Gastrocnemius medialis (tissue), 4 donors: ENCODE measurements at places on chromosomes 5 and 9. TPM values are rescaled to one million over a fixed set of nuclear protein-coding genes. Genes with fewer than 3 reads are reported as not detected.
A peak's percentile ranks its signal among the peaks of the same experiment; 100 is the strongest.

PCDHGC5 gene
- 0.36 TPM for total RNA-seq

PCDHGC3 gene
- 14.1 TPM for total RNA-seq

SPTLC1 gene
- total RNA-seq, result 26.6 TPM

NSG2 gene
- total RNA-seq, result not detected

ANKRD55 gene
- not detected for total RNA-seq

ZBTB26 gene
- total RNA-seq, result 6.3 TPM

FIBCD1 gene
- total RNA-seq, result not detected

KLHL9 gene
- total RNA-seq, result 8.2 TPM

SLC1A3 gene
- 69.4 TPM for total RNA-seq

SLC46A2 gene
- 0.13 TPM for total RNA-seq

GRCh38 chr5:105639511-105639910 lies 2031.2 kb downstream of the EFNA5 start:
- H3K27ac ChIP-seq, result no peak overlapping the region
- no peaks in the 10 kb centered on the region for H3K4me1 ChIP-seq
- DNase-seq, result no peak

DNA sequence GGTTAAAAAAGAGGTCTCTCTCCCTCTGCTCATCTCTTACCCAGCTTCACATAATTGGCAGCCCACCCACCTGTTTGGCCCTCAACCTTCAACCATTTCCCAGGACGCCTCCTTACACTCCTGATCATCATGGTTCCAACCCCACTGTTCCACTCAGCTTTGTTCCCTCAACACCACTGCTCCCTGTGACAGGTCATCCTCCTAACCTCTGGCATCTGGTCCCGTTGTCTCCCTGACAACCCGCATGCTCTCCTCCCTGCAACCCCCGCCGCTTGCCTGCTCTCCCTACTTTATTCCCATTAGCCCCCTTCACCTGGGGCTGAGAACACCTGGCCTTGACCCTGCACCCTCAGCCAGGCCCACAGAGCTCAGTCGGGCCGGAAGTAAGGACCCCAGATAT lies 12.9 kb downstream of the PCDHGC5 start:
- H3K4me1 ChIP-seq, result peaks cover 5% of the 10 kb centered on the region
- no peaks in the 10 kb centered on the region for H3K36me3 ChIP-seq
- no peaks in the 10 kb centered on the region for H3K27me3 ChIP-seq
- no peak overlapping the region for H3K27ac ChIP-seq
- no peak overlapping the region for H3K4me3 ChIP-seq
- DNase-seq, result no peak

DNA sequence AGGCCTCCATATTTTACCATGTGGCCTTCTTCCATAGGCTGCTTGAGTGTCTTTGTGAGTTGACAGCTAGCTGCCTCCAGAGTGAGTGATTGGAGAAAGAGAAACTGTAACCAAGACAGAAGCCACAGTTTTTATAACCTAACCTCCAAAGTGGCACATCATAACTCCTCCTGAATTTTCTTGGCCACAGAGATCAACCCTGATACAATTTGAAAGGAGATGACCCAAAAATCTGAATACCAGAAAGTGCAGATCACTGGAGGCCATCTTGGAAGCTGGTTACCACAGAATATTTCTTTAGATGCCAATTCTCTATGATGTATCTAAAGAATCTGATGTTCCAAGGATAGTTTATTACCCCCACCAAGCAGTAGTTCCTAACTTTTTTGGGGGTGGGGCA lies 254.3 kb upstream of the PDE4D start:
- H3K4me1 ChIP-seq, result no peaks in the 10 kb centered on the region
- no peak overlapping the region for H3K27ac ChIP-seq
- no peak overlapping the region for H3K4me3 ChIP-seq
- no peak for DNase-seq
- no peaks in the 10 kb centered on the region for H3K27me3 ChIP-seq
- H3K36me3 ChIP-seq, result no peaks in the 10 kb centered on the region

DNA sequence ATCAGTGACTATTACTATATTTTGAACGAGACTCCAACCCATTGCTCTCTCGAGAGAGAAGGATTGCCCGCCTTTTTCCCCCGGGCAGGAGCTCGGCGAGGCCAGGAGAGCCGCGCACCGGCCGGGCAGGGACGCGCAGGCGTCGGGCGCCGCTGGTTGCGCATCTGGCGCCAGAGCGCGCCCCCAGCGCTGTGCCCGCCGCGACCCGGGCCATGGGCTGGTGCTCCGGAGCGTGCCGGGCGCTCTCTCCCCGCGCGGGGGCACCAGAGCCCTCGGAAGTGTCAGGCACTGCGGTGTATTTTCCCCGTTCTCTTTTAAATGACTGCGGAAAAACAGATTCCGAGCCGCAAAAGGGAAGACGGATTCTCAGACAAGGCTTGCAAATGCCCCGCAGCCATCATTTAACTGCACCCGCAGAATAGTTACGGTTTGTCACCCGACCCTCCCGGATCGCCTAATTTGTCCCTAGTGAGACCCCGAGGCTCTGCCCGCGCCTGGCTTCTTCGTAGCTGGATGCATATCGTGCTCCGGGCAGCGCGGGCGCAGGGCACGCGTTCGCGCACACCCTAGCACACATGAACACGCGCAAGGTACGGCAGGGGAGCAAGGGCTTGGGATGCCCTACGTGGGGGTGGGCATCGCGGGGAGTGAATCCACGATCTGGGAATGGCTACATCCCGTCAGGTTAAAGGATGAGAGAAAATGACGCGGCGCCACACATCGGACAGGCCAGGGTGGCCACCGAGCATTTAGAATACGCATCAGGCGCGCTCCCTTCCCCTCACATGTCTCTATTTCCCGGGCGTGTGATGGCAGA lies 1.1 kb upstream of the NTRK2 start:
- H3K27me3 ChIP-seq, result peaks cover 36% of the 10 kb centered on the region
- H3K4me3 ChIP-seq, result peak overlapping the region; percentile 61
- no peaks in the 10 kb centered on the region for H3K4me1 ChIP-seq
- H3K27ac ChIP-seq, result no peak overlapping the region

GRCh38 chr5:118533156-118533555 lies 455.2 kb downstream of the DTWD2 start:
- DNase-seq, result no peak
- no peaks in the 10 kb centered on the region for H3K36me3 ChIP-seq
- H3K27ac ChIP-seq, result no peak overlapping the region
- H3K27me3 ChIP-seq, result no peaks in the 10 kb centered on the region

DNA sequence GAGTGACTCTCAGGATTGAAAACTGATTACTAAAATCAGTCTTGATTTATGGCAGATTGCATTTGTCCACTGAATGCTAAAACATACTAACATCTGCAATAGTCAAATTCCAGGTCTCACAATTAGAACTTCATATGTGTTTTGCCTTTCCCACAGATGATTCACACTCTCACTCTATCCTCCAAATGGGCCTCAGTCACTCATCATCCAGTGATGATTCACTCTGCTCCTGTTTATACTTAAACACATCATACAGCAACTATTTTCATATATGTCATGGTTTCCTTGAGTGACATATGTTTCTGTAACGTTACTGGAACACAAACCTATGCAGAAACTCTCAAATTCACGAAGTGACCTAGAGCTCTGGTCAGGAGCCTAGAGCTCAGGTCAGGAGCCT lies 512.9 kb downstream of the HINT1 start:
- H3K36me3 ChIP-seq, result no peaks in the 10 kb centered on the region
- DNase-seq, result no peak
- H3K27me3 ChIP-seq, result no peaks in the 10 kb centered on the region
- H3K4me1 ChIP-seq, result no peaks in the 10 kb centered on the region

DNA sequence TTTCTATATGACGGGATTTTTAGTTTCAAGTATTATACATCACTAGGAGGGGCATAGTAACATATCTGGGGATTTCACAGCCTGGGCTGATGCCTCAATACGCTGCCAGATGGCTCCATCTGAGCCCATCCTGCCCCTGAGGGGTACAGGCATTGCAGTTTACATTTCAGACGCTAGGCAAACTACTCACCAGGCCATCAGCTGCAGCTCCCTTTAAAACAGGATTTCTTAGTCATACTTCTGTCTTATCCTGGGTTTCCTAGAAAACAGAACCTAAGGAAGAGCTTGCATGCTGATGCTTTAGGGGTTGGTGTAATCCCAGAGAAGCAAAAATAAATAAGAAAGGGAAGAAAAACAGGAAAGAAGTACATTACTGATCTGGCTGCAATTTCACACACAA lies 372.8 kb upstream of the PIK3R1 start:
- DNase-seq, result no peak
- H3K4me1 ChIP-seq, result no peaks in the 10 kb centered on the region

DNA sequence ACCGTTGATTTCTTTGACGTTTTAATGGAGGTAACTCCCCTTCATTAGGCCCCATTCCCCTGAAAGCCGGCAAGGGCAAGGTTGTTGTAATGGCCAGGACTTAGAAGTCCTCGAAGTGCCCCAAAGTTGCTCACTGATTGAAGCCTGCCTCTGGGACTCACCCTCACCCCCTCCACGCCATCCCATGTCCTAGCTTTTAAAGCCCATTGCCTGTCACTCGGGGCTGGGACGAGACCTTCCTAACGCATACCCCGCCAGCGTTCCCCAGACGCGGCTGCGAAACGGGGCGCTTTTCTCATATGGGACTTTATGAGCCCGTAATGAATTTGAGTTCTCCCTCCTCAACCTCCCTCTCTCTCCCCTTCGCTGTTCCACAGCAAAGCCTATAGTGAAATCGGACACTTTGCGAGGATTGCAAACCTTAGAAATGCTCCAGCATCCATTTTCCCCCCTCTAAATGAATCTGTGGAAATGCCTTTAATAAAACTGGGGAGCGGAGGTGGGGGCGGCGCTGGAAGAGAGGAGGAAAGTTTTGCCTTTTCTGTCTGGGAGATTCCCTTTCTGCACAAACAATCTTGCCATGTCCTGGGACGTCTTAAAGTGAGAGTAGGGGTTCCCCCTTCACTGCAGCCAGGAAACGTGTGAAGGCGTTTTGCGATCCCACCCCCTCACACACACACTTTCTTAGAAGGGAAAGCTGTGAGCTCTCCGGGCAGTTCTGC lies 1.5 kb downstream of the PAPPA start:
- peaks cover 37% of the 10 kb centered on the region for H3K4me1 ChIP-seq
- no peaks in the 10 kb centered on the region for H3K36me3 ChIP-seq
- no peak for DNase-seq
- H3K4me3 ChIP-seq, result peak overlapping the region; percentile 52
- peak overlapping the region; percentile 42 for H3K27ac ChIP-seq
- H3K27me3 ChIP-seq, result no peaks in the 10 kb centered on the region

- no peaks in the 10 kb centered on the region for H3K27me3 ChIP-seq
- H3K36me3 ChIP-seq, result no peaks in the 10 kb centered on the region
- H3K4me3 ChIP-seq, result no peak overlapping the region
- no peaks in the 10 kb centered on the region for H3K4me1 ChIP-seq
Observed at GRCh38 chr5:135596157-135596763, 17.5 kb upstream of the CXCL14 start.

DNA sequence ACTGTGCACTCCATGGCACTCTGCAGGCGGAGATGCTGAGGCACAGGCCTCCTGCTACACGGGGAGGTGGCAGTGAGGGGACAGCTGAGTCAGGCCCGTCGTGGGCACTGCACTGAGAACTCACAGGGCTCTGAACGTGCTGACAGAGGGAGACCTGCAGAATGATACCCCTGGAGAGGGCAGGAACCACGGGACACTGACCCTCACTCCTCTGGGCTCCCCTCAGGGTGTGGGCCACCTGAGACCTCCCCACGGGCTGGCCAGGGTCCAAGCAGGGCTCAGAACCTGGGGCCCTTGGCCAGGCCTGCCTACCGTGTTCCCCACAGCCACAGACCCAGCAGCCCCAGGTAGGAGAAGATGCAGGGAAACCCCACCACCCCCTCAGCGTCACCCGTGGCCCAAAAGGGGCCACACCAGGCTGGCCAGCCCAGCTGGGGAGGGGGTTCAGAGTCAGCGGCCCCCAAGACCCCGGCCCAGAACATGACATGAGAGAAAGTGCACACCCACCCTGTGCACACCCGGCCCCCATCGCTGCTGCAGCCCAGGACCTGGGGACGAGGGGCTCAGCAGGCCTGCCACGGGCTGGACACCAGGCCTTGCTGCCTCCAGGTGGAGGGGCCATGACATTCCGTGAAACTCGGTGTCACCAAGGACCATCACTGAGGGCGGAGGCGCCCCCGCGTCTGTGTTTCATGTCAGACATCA lies 30.9 kb downstream of the GLT6D1 start:
- H3K27me3 ChIP-seq, result no peaks in the 10 kb centered on the region
- no peak overlapping the region for H3K27ac ChIP-seq
- no peak for DNase-seq
- H3K36me3 ChIP-seq, result no peaks in the 10 kb centered on the region

DNA sequence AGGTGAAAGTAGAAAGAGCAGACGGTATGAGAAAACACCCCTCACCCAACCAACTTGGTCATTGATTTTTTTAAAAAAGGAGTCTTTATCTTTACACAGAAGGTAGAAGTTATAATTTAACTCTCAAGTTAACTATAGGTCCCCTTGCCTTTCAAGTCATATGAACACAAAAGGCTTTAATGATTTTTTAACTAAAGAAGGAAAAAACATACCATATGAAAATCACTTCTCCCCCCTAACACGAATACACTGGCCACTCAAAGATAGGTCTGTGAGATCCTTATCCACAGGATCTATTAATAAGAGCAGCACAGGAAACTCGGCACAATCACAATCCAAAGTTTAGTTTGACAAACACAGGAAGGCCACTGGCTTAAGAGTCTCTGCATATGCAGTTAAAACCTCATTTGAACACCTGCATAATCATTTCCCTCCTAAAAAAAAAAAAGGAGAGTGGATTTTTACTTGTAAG lies 138.0 kb downstream of the ENC1 start:
- no peak overlapping the region for H3K27ac ChIP-seq
- H3K27me3 ChIP-seq, result no peaks in the 10 kb centered on the region
- no peak overlapping the region for H3K4me3 ChIP-seq
- H3K36me3 ChIP-seq, result no peaks in the 10 kb centered on the region
- no peak for DNase-seq

- no peaks in the 10 kb centered on the region for H3K36me3 ChIP-seq
- peak overlapping the region; percentile 62 for H3K27ac ChIP-seq
- H3K27me3 ChIP-seq, result no peaks in the 10 kb centered on the region
- DNase-seq, result no peak
- H3K4me3 ChIP-seq, result no peak overlapping the region
Observed at GRCh38 chr9:120931231-120932085, 4.9 kb upstream of the TRAF1 start.

DNA sequence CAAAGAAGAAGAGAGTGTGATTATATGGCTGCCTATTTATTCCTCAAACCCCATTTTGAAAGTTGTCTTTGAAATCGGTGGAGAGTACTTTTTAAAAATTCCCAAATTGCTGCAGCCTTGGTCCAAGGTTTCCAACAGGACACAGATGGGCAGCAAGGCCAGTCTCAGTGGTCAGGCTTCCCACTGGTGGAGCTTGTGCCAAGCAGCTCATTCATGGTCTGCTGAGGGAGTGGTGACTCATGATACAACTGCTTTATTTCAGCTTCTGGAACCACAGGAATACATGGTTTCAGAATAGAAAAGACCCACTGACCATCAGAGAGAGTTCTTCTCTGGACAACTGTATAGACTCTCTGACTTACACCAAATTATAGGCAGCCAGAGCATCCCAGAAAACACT lies 673.1 kb upstream of the KLF4 start:
- H3K27ac ChIP-seq, result no peak overlapping the region
- H3K27me3 ChIP-seq, result no peaks in the 10 kb centered on the region
- no peaks in the 10 kb centered on the region for H3K36me3 ChIP-seq
- no peaks in the 10 kb centered on the region for H3K4me1 ChIP-seq
- DNase-seq, result peak; percentile 19
